ENCODE measurements at places on chromosomes 3 and 15.

DNA sequence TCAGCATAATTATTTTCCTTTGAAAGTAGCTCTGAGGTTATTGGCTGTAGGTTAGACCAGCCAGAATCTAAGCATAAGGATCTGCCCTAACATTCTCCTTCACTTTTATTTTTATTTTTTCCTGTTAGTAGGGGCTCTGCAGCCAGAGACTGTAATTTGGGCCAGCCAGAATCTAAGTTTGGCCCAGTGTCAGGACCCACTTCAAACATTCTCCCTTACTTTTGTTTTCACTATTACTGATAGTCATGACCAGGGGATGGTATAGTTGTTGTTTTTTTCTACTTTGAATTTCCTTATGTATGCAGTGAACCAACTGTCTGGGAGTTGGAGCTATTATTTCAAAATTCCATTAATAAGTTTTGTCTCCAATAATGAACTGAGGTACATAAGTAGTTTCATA is 121.0 kb upstream of the MBNL1 start:
- DNase-seq, result no peak

DNA sequence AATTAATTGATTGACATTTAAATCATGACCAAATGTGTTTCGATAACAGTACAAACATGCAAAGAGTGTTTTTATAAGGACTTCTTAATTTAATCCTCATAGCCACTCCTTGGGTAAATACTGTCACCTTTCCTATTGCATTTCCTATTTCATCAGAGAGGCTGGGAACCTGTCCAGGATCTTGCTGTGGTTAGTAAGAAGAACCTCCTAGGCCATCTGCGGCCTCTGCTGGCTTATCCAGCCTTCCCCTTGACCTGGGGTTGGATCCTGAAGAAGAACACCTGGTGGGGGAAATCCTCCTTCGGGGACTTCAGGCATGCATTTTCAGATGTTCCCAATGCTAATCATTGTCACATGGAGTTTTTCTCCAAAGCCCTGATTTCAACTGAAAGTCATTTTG is 25.5 kb downstream of the GLDN start:
- no peak for DNase-seq

DNA sequence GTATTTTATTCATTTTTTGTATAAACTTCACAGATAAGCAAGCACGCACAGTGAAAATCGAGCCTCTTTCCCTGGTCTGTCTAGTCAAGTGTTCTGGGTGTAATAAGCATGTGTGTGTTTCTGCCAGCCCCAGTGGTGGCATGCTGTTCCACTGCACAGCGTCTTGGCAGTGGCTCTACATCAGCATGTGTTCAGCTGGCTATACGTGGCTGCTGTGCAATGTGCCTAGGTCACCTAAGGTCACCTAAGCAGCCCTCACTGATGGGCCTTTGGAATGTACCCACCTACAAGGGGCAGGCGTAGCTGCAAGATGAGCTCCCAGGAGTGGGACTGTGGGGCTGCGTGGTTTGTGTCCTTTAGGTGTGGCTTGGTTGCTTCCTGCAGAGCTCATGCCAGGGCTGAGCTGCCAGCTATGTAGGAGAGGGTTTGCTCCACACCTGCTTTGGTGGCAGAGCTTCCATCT is 4.9 kb downstream of the LIMD1 start:
- peak; percentile 33 for DNase-seq

DNA sequence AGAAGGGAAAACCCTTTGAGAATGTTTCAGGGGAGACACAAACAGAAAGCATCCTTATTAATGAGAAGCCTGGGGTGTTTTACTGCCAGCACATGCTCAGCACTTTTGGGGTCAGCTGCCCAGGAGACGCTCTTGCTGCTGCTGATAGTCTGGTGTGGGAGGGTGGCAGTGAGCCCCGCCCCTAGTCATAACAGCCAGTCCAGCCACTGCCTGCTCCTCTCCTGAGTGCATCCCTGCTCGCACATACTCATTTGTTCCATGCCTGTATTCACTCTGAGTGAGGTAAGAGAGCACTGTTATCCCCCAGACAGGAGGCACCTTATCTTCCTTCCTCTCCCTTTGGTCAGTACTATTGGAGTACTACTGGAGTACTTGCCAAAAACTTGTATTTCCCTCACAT is 101.3 kb downstream of the ETFA start:
- DNase-seq, result no peak

DNA sequence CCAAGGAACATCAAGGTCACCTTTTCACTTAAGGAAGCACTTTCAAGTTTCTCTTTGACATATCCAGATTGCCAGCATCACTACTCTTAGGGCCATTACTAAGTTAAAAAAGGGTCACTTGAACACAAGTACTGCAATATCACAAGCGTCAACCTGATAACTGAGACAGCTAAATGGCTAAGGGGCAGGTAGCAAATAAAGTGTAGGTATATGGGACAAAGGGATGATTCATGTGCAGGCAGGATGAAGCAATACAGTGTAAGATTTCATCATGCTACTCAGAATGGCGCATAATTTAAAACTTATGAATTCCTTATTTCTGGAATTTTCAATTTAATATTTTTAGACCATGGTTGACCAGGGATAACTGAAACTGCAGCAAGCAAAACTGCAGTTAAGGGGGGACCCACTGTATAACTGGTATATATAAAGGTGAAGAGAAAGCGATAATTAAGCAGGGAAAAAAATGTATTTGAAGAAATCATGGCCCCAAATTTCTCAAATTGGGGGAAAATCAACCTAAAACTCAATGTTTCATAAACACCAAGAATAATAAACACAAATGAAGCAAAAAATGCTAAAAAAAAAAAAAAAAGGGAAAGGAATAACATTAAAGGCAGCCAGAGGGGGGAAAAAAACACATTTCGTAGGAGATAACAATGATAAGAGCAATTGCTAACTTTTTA is 13.1 kb downstream of the CCR1 start:
- no peak for DNase-seq
